Left renal cortex interstitium (tissue), 4 donors: ENCODE measurements at places on chromosomes 12 and 14.

GRCh38 chr14:93346926-93347721, at the start of gene COX8C:
Gene COX8C, plus strand, starts transcription at chr14:93347182. Its CDS starts 87 bp downstream, at chr14:93347269.
- DNase-seq, result no peak

DNA sequence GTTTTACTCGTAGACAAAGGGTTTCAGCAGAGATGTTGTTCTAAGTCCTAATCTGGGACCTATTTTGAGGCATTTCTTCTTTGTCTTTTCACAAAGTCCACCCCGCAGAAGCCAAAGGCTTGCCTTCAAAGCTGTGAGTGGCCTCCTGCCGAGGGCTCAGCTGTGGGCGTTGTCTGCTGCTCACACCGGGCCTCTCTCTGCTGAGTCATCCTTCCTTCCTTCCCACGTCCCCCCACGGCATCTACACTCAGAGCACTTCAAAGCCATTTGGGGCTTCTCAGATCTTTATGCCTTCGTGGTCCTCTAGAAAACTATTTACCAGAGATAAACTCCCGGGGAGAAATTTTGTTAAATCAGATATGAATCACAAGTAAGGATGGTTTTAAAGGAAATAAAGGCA, 115.9 kb upstream of the TMPO start:
- no peak for DNase-seq

GRCh38 chr12:132146098-132146497, 1.8 kb downstream of the NOC4L start:
- no peak for DNase-seq

DNA sequence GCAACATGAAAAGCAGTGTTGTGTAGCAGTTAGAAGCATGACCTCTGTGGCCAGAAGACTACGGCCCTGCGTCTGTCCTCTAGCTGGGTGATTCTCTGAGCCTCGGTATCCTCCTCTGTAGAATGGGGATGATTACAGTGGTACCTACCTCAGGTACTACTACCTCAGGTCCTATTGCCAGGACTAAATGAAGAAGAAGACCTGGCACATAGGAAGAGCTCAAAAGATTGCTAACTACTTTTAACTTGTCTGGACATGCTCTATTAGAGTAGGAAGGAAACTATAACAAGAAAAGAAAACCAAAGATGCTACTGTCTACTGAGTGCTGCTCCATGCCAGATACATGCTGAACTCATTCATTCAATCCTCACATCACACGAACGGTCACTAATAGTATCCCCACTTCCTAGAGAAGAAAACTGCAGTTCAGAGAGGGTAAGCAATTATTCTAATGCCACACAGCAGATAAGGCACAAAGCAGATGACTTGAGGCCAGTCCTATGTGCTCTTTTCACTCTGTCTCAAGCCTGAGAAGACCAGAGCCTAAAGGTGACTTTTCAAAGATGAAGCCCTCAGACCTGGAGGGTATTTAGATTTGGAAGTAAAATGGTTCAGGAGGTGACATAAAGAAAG, 108.1 kb upstream of the HIF1A start:
- DNase-seq, result no peak

DNA sequence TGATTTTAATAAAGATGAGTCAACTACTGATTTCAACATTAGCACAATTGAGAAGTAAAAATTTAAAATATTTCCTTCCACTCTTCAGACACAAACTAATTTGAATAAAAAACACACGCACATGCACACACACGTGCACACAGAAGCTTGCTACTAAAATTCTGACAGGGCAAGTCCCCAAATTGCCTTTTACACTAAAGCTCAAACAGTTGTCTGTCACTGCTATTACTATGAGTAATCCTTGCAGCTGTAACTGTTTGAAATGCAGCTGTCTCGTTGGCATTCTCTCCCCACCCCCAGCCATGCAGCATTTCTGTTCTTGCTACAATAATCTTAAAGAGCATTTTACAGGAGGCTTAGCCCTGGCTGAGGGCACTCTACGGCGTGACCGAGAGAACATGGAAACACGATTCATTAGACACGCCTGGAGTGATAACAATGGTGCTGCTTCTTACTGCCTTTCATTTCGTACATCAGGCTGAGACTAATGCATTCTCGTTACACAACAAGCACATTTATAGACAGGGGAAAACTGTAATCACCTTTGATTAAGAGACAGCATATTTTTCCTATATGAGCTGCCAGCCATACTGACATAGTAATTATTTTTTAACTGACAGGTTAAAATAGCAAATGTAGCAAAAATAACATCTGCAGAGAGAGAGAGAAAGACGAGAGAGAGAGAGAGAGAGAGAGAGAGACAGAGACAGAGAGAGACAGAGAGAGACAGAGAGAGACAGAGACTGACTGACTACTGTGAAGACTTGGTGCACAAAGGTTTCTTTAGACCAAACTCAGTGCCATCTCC, 153.8 kb downstream of the MED13L start:
- DNase-seq, result no peak

GRCh38 chr12:26246483-26247164, 51.3 kb downstream of the SSPN start:
- DNase-seq, result no peak

DNA sequence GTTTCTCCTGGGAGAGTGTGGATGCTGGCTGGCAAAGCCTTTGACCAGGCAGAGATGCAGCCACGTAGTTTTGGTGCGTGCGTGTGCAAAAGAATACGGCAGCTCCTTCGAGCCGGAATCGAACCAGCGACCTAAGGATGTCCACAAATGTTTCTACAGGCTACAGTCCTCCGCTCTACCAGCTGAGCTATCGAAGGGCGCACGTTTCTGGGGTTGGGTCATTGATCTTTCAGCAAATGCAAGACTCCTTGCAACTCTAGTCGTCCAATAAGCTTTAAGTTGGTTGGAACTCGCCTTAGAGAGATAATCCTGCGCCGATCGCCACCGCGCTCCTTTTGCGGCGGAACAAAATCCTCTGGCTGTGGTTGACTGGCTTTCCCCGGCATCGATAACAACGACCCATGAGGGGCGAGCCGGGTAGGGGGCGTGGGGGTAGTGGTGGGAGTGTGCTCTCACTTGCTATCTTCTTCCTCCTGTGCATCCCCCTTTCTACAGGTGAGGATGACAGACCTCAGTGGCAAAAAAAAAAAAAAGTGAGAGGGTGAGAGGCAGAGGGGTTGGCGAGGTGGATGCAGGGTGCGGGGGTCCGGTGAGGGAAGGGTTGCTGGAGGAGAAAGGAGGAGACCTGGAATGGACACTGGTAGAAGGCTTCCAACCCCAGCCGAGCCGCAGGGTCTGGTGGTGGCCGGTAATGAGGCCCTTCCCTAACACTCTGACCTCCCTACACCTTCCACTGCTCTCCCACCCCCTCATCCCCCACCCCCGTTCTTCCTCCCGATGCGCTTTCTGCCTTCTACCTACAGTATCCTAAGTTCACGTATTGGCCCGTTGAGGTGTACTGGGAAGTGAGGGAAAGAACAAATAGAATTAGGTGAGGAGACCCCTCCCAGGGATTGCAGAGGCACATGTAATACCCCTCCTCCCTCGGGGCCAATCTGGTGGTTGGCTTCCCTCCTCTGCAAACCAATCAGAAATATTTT, 11.8 kb upstream of the OR6S1 start:
- no peak for DNase-seq
